ENCODE measurements at places on chromosomes 4 and X. TPM values are rescaled to one million over a fixed set of nuclear protein-coding genes. Genes with fewer than 3 reads are reported as not detected.

GRCh38 chrX:41779030-41779564 is 55.1 kb downstream of the GPR82 start:
- DNase-seq = peak; percentile 68

DNA sequence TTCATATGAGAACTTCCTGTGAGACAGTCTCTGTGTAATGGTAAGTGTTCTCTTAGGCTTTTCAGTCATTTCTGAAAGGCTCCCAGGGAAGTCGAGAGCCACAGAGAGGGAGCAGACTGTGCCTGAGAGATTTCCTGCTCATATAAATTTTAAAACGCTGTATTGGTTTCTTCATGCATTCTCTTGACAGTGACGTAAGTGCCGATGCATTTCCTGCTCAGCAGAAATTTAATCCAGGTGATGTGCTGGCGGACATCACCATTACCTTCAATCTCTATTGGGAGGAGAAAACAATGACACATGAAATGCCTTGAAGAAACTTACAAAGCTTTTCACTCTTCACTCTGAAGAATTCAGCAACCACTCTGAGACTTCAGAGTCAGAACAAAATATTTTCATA is 383.6 kb downstream of the BMPR1B start:
- no peak for DNase-seq

MCF2 gene
- not detected for total RNA-seq

ADH7 gene
- not detected for total RNA-seq

DNA sequence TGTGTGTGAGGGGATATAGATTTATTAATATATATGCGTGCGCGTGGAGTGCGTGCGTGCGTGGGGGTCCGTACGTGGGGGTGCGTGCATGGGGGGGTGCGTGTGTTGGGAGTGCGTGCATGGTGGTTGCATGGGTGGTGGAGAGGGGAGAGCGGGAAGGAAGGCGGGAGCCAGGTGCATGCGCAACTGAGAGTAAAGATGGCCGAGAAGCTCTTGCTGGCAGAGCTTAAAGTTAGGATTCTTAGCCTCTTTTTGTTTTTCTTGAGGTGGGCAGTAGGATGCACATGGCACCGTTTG is 45.8 kb downstream of the TEX13B start:
- DNase-seq = peak; percentile 16

- DNase-seq = no peak
Observed at GRCh38 chr4:26163425-26164362, 157.1 kb upstream of the RBPJ start.

GRCh38 chrX:39730662-39731329 is 367.0 kb downstream of the BCOR start:
- peak; percentile 77 for DNase-seq

GRCh38 chr4:138553001-138553845 is 311.1 kb upstream of the SLC7A11 start:
- no peak for DNase-seq

CT45A2 gene
- not detected for total RNA-seq

DGAT2L6 gene
- not detected for total RNA-seq

AFP gene
- total RNA-seq = 25.5 TPM

DNA sequence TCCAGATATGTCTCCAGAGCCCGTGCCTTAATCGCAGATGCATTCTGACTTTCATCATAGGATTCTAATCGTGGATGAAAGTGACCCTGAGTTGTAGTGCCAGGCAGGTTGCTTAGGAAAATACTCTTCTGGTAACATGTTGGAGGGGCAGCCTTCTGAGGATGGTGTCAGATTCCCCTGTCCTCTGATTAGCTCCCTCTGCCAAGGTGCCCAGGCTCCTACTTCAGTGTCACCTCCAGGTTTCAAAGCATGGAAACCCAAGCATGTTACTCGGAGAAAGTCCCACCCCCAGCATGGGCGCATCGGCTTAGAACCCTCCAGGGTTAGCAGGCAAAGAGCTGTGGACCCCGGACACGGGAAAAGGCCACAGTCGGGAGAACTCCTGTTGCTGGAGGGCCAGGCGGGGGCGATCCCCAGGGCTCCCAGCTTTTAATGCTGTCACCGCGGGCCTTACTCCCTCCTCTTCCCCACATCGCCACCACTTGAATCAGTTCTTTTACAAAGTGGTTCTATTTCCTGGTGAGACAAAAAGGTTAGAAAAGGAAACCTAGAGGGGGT is 44.5 kb downstream of the TRIM2 start:
- no peak for DNase-seq

DNA sequence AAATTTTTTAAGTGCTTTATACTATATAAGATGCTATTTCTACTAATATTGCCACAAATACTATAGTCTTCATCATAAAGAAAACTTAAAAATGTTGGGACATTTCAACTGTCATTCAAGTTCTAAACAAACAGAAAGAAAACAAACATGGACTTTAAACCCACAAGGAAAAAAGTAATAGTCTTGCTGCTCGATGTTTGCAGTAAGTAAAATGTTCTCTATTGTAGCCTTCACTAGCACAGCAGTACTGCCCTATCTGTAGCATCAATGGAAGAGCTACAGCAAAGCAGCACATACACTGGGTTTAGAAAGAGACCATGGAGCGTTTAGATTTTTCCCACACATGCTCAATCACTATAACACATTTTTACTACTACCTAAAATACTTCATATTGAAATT is 146.8 kb downstream of the KLHL13 start:
- no peak for DNase-seq

GRCh38 chr4:55125087-55125721 is at the start of gene KDR:
Gene KDR, minus strand, starts transcription at chr4:55125595. Its CDS starts 302 bp downstream, at chr4:55125293.
- DNase-seq = no peak

- no peak for DNase-seq
Observed at GRCh38 chr4:180423712-180424057, 1819.5 kb upstream of the TENM3 start.

TCEAL1 gene
- 18.4 TPM for total RNA-seq

GRCh38 chr4:86178211-86178610 is 181.6 kb downstream of the MAPK10 start:
- no peak for DNase-seq

SSX2B gene
- not detected for total RNA-seq

DNA sequence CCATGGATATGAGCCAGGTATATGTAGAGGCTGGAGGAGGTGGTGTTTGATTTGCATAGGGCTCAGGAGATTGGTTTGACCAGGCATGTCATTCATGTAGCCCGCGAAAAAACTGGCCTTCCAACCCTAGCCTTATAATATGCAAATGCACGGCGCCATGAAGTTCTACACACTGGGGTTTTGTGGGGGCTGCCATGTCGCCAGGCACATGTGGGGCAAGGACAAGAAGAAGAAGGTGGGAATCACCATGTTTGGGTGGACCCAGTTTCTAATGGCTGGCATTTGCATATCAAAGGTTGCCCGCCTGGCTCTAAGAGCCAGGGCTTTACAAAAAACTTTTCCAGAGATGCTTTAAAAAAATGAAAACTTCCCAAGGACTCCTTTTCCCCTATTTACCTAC is 1251.0 kb downstream of the PCDH18 start:
- DNase-seq = no peak

DNA sequence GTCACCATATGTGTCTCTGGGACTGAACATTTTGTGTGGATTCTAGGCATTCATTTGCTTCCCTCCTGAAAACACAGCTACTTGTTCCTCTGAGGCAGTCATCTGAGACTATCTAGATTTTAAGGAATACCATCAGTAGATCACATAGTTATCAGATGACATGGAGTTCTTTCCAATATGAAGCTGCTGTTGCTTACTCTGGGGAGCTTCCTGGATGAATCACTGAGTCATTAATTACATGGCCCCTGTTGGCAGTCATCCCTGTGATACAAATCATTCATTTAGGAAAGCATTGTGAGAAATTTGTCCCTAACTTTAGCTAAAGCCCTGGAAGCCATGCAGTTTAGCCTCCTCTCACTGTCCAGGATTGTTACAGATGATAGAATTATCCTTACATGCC is 98.2 kb upstream of the ARSJ start:
- DNase-seq = peak; percentile 78

- DNase-seq = no peak
Observed at GRCh38 chrX:135194684-135195083, 23.5 kb upstream of the CT55 start.

DNA sequence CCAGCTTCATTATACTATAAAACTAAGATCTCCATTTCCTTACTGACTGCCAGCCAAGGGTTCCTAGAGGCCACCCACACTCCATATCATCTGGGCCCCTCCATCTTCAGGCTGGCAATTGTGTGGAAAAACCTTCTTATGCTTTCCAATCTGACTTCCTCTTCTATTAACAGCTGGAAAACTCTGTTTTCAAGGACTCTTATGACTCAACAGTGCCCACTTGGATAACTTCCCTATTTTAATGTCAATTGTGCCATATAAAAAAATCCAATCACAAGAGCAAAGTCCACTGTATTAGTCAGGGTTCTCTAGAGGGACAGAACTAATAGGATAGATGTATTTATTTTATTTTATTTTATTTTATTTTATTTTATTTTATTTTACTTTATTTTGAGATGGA is 41.0 kb upstream of the CPEB2 start:
- DNase-seq = no peak

GRCh38 chr4:74308215-74308614 is at the start of gene EPGN:
Gene EPGN, plus strand, starts transcription at chr4:74308470. Its CDS starts 64 bp downstream, at chr4:74308534.
- DNase-seq = no peak

- no peak for DNase-seq
Observed at GRCh38 chrX:33086886-33087285, 124.5 kb downstream of the DMD start.

ATP1B4 gene
- not detected for total RNA-seq

SPIN2A gene
- not detected for total RNA-seq

ADGRG2 gene
- 38.6 TPM for total RNA-seq

SNCA gene
- total RNA-seq = 10.5 TPM

DNA sequence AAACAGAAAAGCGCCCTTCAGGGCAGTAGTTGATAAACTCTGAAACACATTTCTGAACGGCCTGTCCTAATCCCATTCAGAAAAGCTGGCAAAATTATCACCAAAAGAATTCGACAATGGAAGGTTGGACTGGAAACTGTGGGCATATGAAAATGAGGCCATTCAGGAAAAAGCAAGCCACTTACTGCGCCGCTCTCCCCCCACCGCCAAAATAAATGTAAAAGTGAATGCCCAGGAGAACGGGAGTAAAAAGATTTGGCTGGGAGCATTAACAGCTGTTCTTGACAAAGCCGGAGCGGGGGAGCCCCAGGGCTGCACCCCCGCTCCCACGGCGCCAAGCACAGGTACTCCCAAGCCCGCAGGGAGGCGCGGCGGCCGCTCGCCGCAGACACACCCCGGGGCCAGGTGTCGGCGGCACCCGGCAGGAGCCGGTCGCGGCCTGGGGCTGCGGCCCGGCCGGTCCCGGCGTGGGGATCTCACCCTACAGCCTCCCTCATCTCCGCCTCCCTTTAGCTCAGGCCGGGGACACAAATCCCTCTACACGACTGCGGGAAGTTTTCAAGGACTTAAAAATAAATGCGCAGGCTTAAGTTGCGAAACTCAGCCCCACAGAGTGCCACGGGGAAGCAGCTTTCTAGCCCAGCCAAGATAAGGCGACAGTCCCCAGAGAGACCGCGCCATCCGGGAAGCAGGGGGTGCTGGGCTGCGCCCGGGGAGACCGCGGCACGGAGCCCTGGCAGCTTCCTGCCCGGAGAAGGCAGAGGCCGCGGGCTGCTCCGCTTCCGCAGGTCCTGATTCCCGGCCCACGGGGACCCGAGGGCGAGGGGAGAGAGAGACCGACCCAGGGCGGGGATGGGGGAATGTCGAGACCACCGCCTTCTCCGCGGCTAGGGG is 593 bp downstream of the SH3RF1 start:
- DNase-seq = no peak

GRCh38 chr4:76782837-76783236 is 115.1 kb downstream of the SOWAHB start:
- DNase-seq = no peak

- no peak for DNase-seq
Observed at GRCh38 chr4:30720661-30721184, 554 bp downstream of the PCDH7 start.

CSAG3 gene
- not detected for total RNA-seq

CPEB2 gene
- total RNA-seq = 5.3 TPM

- no peak for DNase-seq
Observed at GRCh38 chrX:102085706-102086105, 39.8 kb upstream of the TCEAL2 start.

RRH gene
- total RNA-seq = not detected

DNA sequence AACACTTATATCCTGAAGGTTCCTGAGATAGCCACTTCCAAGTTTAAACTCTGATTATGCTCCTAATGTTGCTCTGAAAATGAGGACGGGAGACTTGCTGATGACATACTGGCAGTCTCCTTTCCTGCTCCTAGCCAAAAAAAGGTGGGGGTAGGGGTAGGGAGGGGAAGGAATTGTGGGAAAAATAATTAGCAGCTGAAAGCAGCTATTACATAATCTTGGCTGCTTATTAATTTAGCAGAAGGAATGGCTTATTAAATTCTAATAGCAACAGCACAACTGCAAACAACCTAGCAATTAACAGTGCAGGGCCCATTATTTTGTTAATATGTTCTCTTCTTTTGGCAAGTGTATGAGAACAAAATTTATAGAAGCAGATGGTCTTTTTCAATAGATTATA is 2.0 kb upstream of the AP1S2 start:
- DNase-seq = no peak

DNA sequence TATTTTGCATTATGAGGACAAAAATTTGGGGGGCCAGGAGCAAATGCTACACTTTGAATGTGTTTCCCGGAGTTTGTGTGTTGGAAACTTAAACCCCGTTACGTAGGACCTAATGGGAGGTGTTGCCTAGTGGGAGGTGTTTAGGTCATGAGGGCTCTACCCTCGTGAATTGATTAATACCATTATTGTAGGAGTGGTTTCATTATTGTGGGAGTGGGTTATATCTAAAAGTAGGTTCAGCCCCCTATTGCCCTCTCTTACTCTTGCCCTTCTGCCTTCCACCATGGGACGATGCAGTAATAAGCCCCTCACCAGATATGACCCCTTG is 15.5 kb downstream of the UBA6 start:
- no peak for DNase-seq

- DNase-seq = no peak
Observed at GRCh38 chr4:52555356-52555716, 103.8 kb downstream of the USP46 start.

DNA sequence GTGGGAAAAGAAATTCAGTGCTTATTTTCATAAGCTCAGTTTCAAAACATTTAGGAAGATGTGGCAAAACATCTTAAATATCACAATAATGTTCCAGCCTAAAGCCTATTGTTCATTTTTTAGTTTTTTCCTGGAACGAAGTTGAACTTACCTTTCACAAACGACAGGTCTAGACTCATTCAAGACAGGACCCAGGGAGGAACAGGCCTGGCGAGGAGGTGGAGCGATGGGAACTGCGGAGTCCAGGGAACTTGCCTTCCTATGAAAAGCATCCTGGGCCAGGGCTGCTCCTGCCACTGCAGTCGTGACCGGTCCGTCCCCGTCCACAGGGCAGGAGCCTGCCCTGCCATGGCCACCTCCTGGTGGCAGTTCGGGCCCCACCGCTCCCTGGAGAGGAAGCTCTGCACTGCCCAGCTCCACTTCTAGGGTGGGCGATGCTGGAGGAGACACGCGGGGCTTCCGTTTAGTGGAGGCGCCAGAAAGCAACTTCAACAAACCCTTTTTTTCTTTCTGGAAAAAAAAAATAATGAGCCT is 96.7 kb upstream of the CBR4 start:
- DNase-seq = no peak

TKTL2 gene
- not detected for total RNA-seq

- DNase-seq = no peak
Observed at GRCh38 chrX:132071254-132071653, 48.2 kb downstream of the STK26 start.

GRCh38 chr4:174281182-174281737 is 2.2 kb downstream of the FBXO8 start:
- DNase-seq = no peak

- no peak for DNase-seq
Observed at GRCh38 chr4:159045321-159045720, 57.6 kb upstream of the RAPGEF2 start.

UGT2B17 gene
- total RNA-seq = not detected

HTN1 gene
- total RNA-seq = not detected

FATE1 gene
- total RNA-seq = not detected

All from Caki2 (cell line).